CD4-positive, alpha-beta T cell treated with Interferon alpha-2 for 1 hour (primary cell): ENCODE measurements at places on chromosomes 4 and X.

DNA sequence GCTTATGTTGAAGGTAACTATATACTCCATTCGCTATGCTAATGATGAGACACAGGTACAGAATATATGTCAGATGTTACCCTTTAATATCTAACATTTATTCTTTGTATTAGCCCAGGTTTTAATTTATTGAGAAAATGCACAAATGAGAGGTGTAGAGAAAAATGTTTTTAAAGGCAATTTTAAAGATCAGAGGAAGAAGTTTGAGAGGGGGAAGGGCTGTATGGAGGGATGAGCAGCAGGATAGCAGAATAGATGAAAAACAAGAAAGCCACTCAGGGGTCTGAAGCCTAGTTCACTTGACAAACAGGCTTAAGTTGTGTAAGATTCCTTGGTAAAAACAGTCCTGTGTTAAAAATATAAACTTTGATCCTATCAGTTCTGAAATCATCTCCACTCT, 3.7 kb downstream of the MAB21L2 start:
- no peak for DNase-seq

DNA sequence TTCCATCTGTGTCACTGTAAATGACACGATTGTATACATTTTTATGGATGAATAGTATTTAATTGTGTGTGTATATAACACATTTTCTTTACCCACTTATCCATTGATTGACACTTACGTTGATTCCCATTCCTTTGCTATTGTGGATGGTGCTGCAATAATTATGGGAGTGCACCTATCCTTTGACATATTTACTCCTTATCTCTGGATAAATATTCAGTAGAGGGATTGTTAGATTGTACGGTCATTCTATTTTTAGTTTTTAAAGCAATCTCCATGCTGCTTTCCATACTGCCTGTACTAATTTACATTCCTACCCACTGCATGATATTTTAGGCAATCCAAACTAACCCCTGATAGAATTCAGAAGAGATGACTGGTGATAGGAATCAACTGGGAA, 980.1 kb downstream of the FSTL5 start:
- no peak for DNase-seq

GRCh38 chr4:7647600-7648543, 213.1 kb upstream of the PSAPL1 start:
- DNase-seq, result peak; percentile 73

DNA sequence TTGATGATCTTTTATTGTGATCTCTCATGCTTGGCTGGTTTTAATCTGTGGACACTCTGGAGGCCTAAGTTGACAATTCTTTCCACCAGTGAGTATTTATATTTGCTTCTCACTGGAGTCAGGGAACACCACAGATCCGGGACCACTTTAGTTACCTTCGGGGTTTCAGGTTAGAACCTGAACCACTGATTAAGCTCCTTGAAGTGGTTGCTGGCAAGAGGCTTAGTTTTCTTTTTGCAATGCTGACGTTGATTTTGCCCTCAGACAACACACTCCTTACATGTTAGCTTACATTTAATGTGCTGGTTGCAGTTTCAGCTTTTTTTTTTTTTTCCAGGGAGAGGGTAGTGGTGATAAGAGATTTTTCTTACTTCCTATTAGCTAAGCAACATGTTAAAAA, 10.5 kb upstream of the ZNF330 start:
- no peak for DNase-seq

DNA sequence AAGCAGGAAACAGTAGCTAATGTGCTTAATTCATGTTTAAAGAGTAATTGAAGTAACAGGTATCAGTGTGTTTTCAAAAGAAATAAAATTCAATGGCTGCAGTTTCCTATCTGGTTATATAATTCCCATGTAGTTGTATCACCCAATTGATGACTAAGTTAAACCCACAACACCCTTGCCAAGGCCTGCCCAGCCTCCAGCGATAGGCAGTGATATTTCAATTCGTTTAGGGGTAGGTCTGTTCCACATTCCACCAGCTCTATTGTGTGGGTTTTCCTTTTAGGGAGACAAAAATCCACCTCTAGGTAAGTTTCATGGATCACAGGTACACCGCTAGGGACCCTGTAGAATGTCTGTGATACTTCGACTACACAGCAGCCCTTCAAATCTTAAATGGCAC, 24.7 kb upstream of the MXRA5 start:
- DNase-seq, result no peak

- DNase-seq, result no peak
Measured at GRCh38 chr4:125432078-125432477, 117.3 kb downstream of the FAT4 start.

DNA sequence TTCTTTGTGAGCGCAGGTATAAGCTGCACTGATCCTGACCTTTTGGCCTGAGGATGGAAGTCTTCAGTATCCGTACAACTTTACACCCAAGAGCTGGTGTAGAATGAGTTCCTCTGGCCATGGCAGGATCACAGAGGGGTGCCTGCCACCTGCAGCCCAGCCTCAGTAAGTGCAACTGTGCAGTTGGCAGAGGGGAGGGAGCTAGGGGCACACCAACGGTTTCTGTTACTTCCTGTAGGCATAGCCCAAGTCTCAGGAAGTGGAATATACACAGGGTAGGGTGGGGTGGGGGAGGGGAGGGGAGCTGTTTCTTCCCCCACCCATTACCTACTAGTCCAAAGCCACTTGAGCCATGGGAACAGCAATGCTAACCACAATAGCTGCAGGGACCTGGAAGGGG, 85.4 kb upstream of the GBA3 start:
- peak; percentile 28 for DNase-seq

- no peak for DNase-seq
Measured at GRCh38 chrX:20378233-20378920, 111.7 kb upstream of the RPS6KA3 start.

DNA sequence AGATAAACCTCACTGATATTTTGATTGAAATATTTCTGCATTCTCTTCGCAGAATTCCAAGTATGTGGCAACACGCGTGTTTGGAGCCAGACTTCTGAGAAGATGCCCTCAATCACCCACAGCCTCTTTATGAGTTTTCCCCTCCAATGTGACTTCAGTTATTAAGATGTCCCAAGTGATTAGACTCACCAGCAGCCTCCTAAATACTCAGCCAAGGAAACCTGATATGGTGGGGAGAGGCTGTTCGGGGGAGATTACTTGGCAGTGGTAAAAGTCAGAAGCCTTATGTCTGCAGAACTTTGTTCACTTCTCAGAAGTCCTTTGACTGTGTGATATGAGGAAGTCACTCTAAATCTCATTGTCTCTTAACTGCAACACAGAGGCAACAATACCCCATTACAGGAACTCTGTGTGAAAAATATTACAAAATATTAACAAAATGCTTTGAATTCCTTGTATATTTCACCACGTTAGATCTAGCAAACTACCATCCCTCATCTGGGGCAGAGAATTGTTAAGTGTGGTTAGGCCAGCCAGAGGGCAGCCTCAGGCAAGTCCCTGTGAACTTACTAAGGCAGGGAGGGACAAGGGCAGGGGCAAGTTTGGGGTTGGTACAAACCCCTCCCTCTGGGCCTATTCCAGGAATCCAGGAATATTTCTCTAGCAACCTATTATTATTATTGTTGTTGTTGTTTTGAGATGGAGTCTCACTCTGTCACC, 151.4 kb upstream of the USP9X start:
- no peak for DNase-seq

GRCh38 chr4:87038837-87039615, 104.2 kb downstream of the AFF1 start:
- DNase-seq, result no peak

DNA sequence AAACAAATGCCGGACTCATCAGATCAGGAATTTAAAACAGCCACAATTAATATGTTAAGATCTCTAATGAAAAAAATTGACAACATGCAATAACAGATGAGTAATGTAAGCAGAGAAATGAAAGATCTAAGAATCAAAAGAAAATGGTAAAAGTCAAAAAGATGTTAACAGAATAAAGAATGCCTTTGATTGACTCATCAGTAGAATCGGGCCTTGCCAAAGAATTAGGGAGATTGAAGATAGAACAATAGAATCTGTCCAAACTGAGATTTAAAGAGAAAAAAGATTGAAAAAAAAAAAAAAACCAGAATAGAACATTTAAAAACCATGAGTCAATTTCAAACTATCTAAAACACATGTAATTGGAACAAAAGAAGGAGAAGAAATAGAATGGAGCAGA, 25.9 kb upstream of the GUCY1A1 start:
- no peak for DNase-seq

DNA sequence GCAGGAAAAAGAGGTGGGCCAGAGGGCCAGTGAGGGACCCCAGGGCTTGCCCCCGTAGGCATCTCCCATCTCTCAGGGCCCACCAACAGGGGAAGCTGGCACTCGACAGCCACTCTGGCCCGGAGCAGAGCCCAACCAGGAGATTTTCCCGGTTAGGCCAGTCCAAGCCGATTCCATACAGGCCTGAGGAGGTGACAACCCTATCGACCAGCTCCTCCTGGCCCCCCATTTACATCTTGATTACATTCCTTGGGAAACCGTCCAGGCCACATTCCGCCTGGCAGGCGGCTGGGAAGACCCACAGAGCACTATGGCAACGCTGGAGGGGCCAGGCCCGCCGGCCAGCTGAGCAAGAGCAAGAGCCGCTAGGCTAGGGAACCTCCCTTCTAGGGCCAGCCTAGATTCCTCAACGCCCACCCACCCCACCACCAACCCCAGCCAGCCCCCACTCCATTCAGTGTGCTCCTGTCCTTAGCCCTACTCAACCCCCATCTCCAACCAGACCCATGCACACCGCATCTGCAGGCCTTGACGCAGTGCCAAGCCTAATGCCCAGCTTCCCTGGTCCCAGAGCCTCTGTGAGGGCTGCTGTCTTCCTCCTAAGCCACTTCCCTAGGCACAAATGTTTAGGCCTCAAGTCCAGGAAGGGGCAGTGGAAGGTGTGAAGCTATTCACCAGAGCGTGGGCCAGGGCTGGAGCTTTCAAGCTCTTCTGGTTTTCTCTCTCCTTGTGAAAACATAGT, 161.2 kb downstream of the EFNB1 start:
- no peak for DNase-seq

DNA sequence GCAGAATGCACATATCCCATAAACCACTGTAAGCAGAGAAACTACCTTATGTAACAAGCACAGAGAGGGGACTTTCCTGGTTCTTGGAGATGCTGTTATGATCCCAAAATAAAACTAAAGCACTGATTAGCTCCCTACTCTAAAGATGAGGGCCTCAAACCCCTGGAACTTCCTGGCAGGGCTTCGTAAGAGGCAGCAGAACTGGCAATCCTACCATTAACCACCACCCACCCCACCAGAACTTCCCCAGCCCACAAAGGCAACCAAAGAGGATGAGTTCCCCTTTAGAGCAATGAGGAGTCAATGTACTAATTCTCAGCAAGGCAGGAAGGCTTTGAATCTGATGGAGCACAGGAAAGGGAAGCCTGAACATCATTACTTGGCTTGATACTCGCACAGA, 436.5 kb upstream of the FRG1 start:
- DNase-seq, result no peak

DNA sequence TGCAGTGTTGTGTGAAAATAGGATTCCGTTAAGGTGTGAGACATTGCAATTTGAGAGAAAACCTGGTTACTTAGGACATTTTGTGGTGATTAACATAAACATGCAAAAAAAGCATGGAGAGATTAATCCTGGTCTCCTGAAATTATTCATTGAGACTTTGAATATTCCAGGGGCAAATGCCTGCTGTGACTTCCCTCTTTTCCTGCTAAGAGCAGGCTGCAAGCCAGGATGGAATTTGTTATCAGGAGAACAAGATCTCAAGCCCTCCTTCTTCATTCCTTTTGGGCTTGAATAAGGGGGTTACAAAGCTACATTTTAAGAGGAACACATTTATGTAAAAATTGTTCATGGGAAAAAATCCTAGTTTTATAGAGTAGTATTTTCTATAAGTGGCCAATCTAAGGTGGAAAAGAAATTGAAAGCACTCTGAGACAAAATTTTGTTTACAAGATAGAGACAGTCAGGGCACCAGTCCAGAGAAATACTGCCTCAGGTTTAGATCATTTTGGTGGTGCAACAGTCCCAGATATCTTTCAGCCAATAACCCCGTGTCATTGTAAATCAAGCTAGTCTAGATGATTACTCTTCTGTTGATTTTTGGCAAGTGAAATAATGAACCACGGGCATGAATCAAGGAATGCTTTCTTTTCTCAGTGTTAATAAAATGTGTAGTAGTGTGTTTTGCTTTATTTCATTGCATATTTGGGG, 1528.3 kb upstream of the AGA start:
- no peak for DNase-seq

DNA sequence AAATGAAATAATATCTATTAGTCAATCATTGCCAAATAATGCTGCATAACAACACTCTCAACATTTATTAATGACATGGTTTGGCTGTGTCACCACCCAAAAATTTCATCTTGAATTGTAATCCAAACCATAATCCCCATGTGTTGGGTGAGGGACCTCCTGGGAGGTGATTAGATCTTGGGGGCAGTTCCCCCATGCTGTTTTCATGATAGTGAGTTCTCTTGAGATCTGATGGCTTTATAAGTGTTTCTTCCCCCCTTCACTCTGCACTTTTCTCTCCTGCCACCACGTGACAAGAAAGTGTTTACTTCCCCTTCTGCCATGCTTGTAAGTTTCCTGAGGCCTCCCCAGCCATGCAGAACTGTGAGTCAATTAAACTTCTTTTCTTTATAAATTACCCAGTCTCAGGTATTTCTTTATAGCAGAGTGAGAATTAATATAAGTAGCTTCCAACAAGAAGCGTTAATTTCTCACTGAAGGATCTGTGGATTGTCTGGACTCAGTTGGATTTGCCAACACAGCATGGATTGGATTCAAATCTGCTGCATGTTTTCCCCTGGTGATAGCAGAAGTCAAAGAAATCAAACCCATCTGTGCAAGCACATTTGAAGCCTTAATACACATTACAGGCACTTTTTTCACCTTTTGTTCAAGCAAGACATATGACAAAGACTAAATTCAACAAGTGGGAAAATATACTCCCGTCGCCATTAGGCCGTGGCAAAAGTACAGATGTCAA, 216.6 kb downstream of the PDGFC start:
- DNase-seq, result no peak

DNA sequence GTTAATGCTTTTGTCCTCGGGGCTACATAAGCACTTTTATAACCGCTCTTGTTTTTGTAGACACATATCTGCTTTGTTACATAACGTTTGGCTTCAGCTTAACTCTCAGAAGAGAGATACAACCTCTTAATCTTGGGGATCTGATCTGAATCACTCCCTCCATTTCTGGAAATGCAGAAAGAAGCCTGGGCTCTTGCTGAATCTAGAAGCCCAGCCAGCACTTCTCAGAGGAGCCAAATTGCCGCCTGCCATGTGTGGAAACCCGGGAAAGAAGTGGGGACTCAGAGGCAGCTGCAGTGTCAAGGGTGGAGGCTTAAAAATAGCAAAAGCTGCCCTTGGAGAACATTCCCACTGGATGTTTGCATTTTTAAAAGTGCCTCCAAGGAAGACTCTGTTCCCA, 69.3 kb upstream of the LDB2 start:
- no peak for DNase-seq
